ENCODE measurements at places on chromosomes 7 and 10.

DNA sequence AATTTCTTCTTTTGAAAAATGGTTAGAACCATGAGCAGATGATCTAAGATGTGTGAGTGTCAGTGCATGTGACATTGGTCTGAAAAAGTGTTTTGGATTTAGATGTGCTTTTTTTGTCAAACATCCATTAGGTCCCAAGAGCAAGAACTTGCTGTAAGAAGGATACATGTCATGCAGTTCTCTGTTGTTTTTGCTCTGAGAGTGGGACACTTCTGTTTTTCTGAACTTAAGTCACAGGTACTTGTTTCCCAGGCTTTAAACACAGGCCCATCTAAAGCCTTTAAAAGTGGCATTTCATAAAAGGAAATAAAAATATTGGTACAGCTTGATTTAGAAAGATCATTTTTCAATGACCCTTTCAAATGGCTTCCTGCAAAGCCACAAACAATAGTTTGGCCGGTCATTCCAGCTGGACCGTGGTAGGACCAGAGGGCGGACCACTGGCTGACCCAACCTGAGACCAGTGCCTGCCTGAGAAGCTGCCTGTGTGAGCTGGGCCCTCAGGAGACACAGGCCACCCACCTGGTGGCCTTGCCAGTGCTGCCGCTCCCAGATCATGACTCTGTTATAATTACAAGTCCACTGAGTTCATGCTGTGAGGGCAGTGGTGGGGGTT lies 92.7 kb downstream of the EEPD1 start:
- DNase-seq, result no peak

GRCh38 chr7:129110258-129110981 lies 34.1 kb upstream of the TSPAN33 start:
- no peak for DNase-seq

- no peak for DNase-seq
Measured at GRCh38 chr7:107232568-107233090, 63.8 kb downstream of the HBP1 start.

GRCh38 chr7:4745971-4746919 lies 29.2 kb upstream of the AP5Z1 start:
- DNase-seq, result no peak

GRCh38 chr10:132224343-132225072 lies 37.8 kb downstream of the DPYSL4 start:
- no peak for DNase-seq

- DNase-seq, result no peak
Measured at GRCh38 chr7:106770191-106770590, 94.9 kb upstream of the PIK3CG start.

- DNase-seq, result no peak
Measured at GRCh38 chr7:130345136-130345535, 520 bp downstream of the CPA5 start.

GRCh38 chr10:89022734-89023133 lies 32.1 kb downstream of the FAS start:
- no peak for DNase-seq

DNA sequence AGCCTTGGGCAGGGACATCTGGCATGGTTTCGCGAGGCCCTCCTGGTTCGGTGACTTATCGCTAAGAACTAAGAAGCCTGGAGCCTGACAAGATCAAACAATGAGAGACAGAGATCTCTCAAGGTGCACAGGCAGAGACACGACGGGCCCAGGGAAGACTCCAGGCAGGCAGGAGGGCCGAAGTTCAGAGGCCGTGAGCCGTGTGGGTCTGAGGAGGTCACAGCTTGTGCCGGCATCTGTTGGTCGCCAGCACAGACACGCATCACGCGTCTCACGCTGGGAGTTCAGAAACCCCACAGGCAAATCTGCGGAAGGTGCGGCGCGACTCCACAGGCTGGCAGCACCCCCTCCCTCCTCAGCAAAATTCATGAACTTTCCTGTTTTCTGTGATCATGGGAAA lies 314.0 kb downstream of the DNAJB6 start:
- no peak for DNase-seq

GRCh38 chr7:16758036-16758435 lies 4.5 kb downstream of the TSPAN13 start:
- no peak for DNase-seq

GRCh38 chr10:89773081-89773480 lies 71.7 kb downstream of the KIF20B start:
- DNase-seq, result no peak

DNA sequence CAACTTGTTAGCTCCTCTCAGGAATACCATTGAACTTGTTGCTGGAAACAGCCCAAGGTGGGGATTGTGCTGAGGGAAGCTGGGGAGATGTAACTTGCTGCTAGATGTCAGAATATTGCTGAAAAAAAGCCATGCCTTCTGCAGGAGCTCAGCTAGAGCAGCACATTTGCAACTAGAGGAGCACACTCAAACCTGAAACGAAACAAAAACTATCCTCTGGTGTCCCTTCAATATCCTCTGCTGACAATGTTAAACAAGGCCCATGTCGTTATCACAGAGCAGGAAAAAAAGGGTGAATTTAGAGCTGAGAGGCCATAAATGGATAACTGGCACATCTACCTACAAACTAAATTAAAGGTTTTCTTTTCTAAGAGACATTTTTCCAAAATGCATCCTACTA lies 53.7 kb upstream of the MACC1 start:
- no peak for DNase-seq

DNA sequence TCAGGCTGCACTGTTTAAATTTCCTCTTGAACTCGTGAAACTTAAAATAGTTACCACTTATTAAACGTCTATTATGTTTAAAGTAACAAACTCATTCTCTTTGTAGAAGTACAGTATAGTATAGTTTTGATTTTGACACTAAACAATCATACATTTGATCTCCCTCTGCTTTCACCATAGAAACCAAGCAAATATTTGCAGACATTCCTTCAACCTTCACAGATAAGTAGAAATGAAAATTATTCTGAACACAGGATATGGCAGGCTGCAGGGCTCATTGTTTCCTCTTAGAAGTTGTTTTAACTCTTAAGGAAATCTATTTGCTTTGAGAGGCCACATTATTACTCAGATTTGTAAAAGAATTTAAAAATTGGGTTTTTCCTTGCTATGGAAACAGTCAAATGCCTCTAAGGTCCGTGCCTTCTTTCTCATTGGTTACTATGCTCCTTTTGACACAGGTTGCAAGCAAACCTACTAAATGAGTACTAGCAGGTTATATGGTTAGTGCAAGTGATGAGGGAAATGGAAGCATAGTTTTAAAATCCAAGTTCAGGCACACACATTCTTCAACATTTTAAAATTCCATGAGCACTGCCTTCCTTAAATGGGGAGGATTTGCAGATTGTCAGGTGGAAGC lies 92.8 kb upstream of the FAM133B start:
- DNase-seq, result no peak

GRCh38 chr7:77289387-77289786 lies 89.8 kb upstream of the FGL2 start:
- no peak for DNase-seq

- peak; percentile 67 for DNase-seq
Measured at GRCh38 chr10:128050936-128051335, 75.3 kb downstream of the MKI67 start.

GRCh38 chr7:67341153-67341768 lies 344.6 kb downstream of the TYW1 start:
- no peak for DNase-seq

DNA sequence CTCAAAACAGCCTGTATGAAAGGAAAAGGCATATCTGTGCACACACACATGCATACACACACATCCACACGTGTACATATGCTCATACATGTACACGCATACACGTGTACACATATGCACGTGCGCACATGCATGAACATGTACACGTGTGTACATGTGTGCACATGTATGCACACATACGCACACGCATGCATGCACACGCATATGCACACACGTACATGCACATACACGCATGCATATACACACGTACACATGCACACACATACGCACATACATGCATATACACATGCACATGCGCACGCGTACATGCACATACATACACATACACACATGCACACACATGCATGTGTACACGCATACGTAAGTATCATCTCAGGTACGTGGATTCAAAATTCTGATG lies 19.4 kb downstream of the DIP2C start:
- DNase-seq, result no peak

DNA sequence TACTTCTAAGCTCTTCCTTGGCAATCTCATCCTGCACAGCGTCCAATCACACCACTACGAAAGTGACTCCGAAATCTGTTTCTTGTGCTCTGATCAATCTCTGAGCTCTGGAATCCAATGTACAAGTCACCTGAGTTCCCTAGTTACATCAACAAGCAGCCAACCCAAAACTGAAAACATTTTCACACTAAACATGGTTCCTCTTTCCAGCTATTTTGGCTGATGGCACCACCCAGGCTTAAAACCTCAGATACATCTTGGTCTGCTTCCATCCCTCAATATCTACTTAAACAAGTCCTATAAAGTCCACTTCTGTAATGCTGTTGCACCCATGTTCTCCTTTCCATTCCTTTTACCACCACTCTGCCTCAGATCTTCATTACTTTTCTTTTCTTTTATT lies 3.6 kb downstream of the BLOC1S2 start:
- no peak for DNase-seq

- no peak for DNase-seq
Measured at GRCh38 chr7:90690159-90690858, 94.2 kb downstream of the CDK14 start.

DNA sequence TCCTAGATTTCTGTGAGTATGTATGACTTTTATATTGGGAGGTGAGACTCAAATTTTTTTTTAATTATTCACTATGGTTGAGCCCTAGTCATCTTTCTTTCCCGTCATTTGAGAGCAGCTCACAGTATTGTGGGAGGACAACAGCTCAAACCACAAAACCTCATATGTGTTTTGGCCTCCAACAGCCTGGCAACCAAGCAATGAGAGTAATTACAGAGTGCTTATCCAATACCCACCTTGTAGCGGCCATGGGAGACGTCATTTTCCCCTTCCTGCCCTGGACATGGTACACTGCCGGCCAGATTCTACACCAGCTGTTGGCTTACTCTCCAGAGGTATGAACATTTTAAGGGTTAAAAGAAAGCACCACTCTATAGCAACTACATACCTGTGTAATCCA lies 49.1 kb downstream of the DOCK4 start:
- DNase-seq, result no peak

- DNase-seq, result no peak
Measured at GRCh38 chr10:61919646-61920215, 18.2 kb downstream of the ARID5B start.

DNA sequence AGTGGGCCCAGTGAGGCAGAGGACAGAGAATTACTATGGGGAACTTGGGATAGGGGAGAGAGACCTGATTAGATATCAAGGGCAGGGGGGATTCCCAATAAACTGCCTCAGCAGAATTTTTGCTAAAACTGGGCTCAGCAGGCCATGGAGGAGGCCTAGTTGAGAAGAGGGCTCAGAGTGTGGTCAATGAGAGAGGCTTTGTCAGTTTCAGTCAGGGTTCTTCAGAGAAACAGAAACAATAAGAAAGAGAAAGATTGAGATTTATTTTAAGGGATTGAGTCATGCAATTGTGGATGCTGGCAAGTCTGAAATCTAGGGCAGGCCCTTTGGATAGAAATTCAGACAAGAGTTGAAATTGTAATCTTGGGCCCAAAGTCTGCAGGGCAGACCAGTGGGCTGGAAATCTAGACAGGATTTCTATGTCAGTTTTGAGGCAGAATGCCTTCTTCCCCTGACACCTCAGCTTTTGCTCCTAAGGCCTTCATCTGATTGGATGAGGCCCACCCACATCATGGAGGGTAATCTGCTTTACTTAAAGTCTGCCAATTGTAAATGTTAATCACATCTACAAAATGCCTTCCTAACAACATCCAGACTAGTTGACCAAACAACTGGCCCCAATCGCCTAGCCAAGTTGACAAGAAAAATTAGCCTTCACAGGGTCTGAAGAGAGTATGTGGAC lies 33.5 kb upstream of the CCSER2 start:
- no peak for DNase-seq

DNA sequence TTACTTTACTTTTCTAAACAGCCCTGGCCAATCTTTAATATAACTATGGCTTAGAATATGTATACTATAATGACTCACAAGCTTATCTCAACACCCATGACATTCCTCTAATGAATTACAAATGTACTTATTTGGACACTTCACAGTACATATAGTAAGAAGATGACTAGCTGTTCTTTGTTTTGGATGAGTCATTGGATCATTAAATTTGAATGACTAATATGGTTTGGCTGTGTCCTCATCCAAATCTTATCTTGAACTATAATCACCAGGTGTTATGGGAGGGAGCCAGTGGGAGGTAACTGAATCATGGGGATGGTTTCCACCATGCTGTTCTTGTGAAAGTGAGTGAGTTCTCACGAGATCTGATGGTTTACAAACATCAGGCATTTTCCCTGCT lies 807.5 kb upstream of the SORCS1 start:
- no peak for DNase-seq

DNA sequence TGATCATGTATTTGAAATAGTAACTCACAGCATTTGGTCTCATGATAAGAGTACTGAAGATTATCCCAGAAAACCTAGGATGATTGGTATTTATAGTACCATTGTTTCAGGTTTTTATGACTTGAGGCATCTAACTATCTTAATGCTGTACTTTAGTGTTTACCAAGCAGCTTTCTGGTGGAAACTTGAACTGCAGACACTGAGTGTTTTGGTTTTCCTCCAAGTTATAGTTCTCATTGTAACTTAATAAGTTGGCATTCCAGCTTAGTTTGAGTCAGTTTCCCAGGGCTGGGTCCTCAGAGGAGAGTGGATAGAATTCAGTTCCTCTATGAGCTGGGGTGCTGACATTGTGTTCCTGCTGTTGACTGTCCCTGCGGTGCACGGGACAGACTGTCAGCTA lies 50.4 kb downstream of the SEC23IP start:
- DNase-seq, result no peak

GRCh38 chr7:148336411-148336810 lies 254.2 kb upstream of the C7orf33 start:
- no peak for DNase-seq

DNA sequence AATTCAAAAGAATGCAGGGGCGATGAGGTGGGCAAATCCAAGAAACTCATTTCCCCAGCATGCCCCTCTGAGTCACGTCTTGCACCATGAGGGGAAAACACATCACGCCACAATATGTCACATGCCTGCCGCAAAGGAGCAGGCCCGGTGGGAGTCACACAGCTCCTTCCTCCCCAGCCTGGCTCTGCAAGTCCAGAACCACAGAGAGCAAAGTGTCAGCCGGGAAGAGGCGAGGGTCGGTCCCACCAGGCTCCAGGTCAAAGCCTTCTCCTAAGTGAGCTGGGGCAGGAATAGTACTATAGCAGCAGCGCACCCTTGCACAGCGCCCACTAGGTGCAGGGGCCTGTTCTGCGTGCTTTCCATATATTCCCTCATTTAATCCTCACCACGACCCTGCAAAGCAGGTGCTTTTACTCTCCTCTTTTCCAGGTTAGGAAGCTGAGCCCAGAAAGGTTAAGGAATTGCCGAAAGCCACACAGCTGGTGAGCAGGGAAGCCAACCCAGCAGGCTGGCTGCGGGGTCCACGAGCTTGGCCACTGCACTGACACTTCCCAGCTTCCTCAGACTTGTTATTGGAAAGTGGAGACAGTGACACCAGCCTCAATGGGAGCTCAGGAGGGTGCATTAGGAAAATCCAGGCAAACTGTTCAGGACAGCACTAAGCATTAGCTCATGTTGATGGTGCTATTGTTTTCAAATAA lies 94.0 kb upstream of the ZMIZ1 start:
- peak; percentile 26 for DNase-seq
